MV-4-11 (cell line): ENCODE measurements at places on chromosomes 2 and 18.

- DNase-seq, result peak; percentile 93
These were observed 53.9 kb downstream of the ASAP2 start for GRCh38 chr2:9260464-9260918.

DNA sequence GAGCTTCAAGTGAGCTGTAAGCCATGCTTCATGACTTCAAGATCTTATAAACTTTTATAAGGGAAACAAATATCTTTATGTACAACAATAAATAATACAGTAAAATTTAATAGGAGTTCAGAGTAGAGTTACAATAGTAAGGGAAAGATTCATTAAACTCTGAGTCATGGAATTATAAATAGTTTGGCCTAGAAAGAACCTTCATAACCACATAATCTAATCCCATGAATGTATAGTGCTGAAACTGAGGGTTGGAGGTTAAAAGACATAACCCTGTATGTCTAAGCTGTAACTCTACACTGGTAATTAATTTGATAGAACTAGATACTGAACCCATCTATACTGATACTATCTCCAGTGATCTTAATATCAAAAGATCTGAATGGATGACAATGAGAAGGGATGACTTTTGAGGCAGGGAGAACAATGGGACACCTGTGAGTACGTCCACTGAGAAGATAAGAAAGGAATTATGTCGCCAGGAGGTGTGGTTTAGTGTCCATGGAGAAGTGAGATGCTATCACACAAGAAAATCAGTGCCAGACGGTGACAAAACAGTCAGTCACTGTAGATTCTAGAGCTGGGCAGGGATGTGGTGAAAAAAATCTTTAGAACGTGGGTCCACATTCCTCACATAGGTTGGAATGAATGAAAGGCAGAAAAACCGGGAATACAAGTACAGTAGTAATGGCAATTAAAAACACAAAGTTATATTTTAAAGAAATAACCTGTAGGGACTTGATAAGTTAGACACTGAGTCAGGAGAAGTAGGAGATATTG, 1.1 kb downstream of the IL1F10 start:
- no peak for DNase-seq

GRCh38 chr2:851680-852079, 99.0 kb upstream of the SNTG2 start:
- DNase-seq, result no peak

DNA sequence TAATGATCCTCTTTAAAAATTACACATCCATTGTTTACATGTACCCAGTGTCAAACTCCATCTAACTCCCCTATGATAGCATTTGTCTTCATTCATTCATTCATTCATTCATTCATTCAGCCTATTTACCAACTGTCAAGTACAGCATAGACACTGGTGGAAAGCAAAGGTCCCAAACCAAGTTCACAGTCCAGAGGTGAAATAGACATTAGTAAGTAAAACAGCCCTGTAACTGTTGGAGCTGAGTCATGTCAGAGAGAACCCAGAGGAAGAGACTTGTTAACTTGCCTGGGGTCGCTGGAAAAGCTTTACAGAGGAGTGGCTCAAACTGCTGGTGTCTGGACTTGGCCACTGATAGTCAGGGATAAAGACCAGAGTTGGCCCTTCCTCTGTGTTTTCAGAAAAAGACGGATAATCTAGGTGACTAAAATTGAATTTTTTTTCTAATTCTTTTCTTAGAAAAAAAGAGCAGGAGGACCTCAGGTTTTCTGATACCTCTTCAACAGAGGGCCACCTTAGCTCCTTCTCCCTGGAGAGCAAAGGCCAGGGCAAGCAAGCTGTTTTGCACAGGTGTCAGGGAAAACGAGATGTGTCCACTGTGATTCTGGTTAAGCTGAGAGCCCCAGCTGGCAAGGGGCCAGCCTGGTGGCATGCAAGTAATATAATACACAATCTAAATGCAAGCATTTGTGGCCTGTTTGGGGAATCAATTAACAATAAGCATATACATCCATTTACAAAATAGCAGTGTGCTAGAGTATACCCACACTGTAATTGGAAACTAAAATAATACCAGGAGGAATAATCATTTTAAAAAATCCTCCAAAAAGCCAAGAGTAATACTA, 96.7 kb upstream of the SLC14A2 start:
- no peak for DNase-seq

DNA sequence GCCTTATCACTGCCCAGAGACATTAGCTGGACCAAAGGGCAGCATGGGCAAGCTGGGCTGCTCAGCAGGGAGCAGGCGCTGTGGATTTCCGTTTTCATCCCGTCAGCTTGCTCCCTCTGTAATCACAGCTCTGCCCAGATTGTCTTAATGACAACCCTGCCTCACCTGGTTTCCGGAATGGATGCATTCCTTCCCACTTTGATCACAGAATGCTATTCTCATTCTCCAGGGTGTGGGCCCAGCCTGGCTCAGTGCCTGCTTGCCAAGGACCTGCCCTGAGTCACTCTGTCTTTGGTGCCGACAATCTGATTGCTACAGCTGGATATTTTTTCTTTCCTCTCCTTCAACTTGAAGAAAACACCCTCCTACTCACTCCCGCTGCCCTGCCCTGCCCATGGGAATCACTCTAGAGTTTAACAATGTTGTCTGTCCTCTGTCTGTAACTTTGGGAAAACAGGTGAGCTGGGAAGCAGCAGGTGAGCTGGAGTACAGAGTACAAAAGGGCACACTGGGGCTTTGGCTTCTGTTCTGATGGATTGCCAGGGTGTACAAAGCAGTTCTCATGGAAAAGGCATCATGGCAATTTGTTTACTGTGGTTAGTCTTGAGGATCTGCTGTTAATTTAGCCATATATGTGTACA, 27.2 kb upstream of the FAM136A start:
- DNase-seq, result no peak

GRCh38 chr2:238695538-238695937, 152.3 kb upstream of the TWIST2 start:
- DNase-seq, result no peak

DNA sequence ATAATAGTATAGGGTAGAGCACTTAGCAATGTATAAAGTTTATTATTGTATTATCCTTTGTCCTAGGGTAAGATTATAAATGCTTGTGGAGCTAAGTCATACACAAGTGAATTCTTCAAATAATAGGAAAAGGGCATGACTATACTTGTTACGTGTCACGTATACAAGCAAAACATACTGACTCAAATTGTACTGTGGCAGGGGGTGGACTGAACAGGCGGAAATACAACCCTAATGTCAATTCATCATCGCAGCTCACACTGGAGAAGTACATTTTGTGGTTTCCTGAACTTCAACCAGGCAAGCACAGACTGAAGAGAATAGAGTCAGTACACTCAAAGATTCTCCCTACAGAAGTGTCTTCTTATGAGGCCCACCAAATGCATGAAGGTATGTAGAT, 201.0 kb downstream of the MBD2 start:
- DNase-seq, result peak; percentile 41

DNA sequence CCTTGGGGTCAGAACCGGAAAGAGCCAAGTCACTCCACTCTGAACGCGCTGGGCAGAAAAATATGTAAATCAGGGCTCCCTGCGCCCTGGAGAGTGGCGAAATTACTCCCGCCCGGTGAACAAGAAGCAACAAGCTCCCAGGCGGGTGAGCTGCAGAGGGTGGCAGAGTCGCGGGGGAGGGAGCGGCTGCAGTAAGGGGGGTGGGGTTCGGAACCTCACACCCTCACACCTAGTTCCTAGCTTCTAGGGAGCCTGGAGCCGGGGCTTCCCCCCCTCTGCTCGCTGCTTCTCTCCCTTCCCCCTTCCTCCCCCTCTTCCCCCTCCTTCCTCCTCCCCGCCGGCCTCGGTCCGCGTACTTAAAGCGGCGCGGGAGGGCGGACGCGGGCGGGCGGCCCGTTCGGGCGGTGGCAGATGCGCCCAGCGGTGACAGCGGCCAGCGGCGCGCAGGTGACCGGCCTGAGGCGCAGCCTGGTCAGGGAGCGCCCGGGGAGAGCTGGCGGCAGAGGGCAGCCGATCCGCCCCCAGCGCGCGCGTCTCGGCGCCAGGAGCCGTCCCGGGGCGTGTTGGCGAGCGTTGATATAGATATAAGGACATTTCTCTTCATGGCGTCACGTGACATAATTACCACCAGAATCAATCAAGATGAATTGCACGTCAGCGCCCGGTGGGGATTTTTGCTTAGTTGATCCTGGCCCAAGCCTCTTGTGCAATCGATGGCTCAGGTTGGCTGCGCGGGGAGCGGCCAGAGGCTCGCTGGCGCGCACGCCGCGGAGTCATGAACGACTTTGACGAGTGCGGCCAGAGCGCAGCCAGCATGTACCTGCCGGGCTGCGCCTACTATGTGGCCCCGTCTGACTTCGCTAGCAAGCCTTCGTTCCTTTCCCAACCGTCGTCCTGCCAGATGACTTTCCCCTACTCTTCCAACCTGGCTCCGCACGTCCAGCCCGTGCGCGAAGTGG, at the start of gene HOXD11:
Gene HOXD11, plus strand, starts transcription at position 700 of the 959 bp plus-strand sequence. Its CDS starts 76 bp downstream, at position 776.
- no peak for DNase-seq
